Chondrocyte (in vitro differentiated cells): ENCODE measurements at places on chromosomes 2 and 18. TPM values are rescaled to one million over a fixed set of nuclear protein-coding genes. Genes with fewer than 3 reads are reported as not detected.

Gene HJURP
- total RNA-seq = 6.9 to 9.2 TPM (median 8.2 TPM) in 3 replicates

Gene NCKAP5
- total RNA-seq = 0.51 to 1.9 TPM (median 0.87 TPM) in 3 replicates

Gene LRRC30
- not detected in 3 replicates for total RNA-seq

Gene CRYBA2
- total RNA-seq = not detected in 3 replicates

Gene SMIM21
- not detected in 3 replicates for total RNA-seq

Gene NPAS2
- 21.7 to 25.6 TPM (median 24.0 TPM) in 3 replicates for total RNA-seq

Gene ASPRV1
- 0.21 to 1.2 TPM (median 0.35 TPM) in 3 replicates for total RNA-seq

Gene DSG4
- total RNA-seq = not detected in 3 replicates

Gene CDH19
- total RNA-seq = 1.6 to 4.1 TPM (median 2.0 TPM) in 3 replicates

Gene ODC1
- 44.4 to 65.3 TPM (median 61.6 TPM) in 3 replicates for total RNA-seq

Gene PDIA6
- 196 to 412 TPM (median 198 TPM) in 3 replicates for total RNA-seq

Gene TMEM169
- total RNA-seq = 1.3 to 2.0 TPM (median 1.5 TPM) in 3 replicates

Gene C2orf78
- not detected in 3 replicates for total RNA-seq

Gene KIAA2012
- total RNA-seq = not detected in 3 replicates

Gene CAPN14
- total RNA-seq = 0.10 to 0.39 TPM (median 0.15 TPM) in 3 replicates

Gene ZSWIM2
- total RNA-seq = not detected in 3 replicates

Gene TPO
- total RNA-seq = not detected in 3 replicates

Gene CRYGD
- not detected in 3 replicates for total RNA-seq

Gene CYRIA
- 2.0 to 2.1 TPM in 2 of 3 replicates, not detected in the other for total RNA-seq

Gene NAT8
- not detected in 3 replicates for total RNA-seq

Gene ANKRD62
- total RNA-seq = not detected in 3 replicates

Gene ENOSF1
- total RNA-seq = 15.8 to 25.6 TPM (median 16.7 TPM) in 3 replicates

Gene VWA3B
- total RNA-seq = not detected in 3 replicates

Gene HRH4
- not detected in 3 replicates for total RNA-seq

Gene SH3BP4
- total RNA-seq = 42.4 to 51.9 TPM (median 50.4 TPM) in 3 replicates

Gene RAPGEF4
- total RNA-seq = 0.54 to 2.3 TPM (median 0.57 TPM) in 3 replicates

Gene VWC2L
- total RNA-seq = not detected in 3 replicates

Gene TCF7L1
- 18.9 to 35.0 TPM (median 34.1 TPM) in 3 replicates for total RNA-seq

Gene ST8SIA3
- not detected in 3 replicates for total RNA-seq

Gene MYOM1
- total RNA-seq = 1.2 to 1.5 TPM (median 1.5 TPM) in 3 replicates

Gene FAM110C
- total RNA-seq = 0.22 to 1.7 TPM (median 1.3 TPM) in 3 replicates

Gene ALLC
- total RNA-seq = not detected in 3 replicates

Gene RAX
- not detected in 3 replicates for total RNA-seq

Gene APCDD1
- 9.5 to 41.3 TPM (median 13.1 TPM) in 3 replicates for total RNA-seq

Gene CTAGE1
- 0.12 to 0.13 TPM in 2 of 3 replicates, not detected in the other for total RNA-seq

Gene IKZF2
- 8.6 to 18.1 TPM (median 9.2 TPM) in 3 replicates for total RNA-seq

Gene ELOA2
- not detected in 3 replicates for total RNA-seq

Gene AMER3
- total RNA-seq = not detected in 3 replicates

Gene OSR1
- 14.1 to 34.5 TPM (median 32.3 TPM) in 3 replicates for total RNA-seq

Gene UGT1A3
- total RNA-seq = not detected in 3 replicates

Gene ELAC1
- total RNA-seq = 6.4 to 9.2 TPM (median 8.4 TPM) in 3 replicates

Gene SP140L
- 20.6 to 21.9 TPM (median 21.3 TPM) in 3 replicates for total RNA-seq

Gene CNTNAP5
- not detected in 3 replicates for total RNA-seq

Gene WNT6
- total RNA-seq = not detected in 3 replicates

Gene PDE1A
- 0.69 to 4.5 TPM (median 1.1 TPM) in 3 replicates for total RNA-seq

Gene UGT1A10
- not detected in 3 replicates for total RNA-seq

Gene CPS1
- 4.3 to 15.2 TPM (median 4.6 TPM) in 3 replicates for total RNA-seq

Gene MAL
- not detected in 3 replicates for total RNA-seq
